ENCODE measurements at places on chromosomes 11 and 22.

GRCh38 chr11:901452-902061 lies 9.1 kb downstream of the CHID1 start:
- DNase-seq: no peak

- no peak for DNase-seq
These were observed 5.9 kb downstream of the ABTB2 start for GRCh38 chr11:34351687-34352469.

DNA sequence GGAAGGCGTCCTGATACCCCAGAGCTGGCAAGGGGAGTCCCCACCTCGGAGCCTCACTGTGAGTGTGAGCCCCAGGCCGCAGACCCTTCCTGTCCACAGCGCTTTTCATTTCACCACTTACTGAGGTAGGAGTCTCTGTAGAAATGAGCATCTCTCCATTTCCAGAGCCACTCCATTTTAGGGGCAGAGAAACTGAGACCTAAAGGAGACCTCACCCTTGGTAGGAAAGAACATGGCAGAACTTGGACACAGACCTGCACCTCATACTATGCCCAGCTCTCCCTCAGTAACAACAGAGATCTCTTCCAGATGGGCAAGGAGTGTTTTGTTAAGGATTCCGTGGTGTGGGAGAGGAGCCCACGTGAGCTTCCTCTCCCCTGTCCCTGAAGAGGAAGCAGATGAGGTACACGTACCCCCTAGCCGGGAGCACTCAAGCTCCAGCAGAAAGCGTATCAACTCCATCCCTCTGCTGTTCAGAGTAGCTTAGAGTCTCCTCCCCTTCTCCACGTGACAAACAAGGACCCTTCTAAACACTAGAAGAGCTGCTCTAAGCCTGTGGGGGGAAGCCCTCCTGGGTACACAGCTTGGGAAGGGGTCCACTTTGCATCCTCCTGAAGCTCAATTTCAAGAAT lies 532 bp upstream of the VSIG2 start:
- DNase-seq: no peak

- no peak for DNase-seq
These were observed 7.0 kb upstream of the FCHSD2 start for GRCh38 chr11:73149105-73149504.

DNA sequence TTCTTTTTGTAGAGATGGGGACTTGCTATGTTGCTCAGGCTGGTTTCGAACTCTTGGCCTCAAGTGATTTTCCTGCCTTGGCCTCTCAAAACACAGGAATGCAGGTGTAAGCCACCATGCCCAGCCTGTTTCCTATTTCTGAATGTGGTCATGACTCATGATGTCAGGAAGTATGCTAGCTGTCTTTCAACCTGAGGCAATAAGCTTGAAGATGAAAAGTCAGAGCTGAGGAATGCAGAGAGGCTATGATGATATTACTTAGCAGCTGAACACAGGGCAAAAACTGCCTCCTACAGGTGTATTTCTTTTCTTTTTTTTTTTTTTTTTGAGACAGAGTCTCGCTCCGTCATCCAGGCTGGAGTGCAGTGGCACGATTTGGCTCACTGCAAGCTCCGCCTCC lies 9.0 kb upstream of the NUCB2 start:
- DNase-seq: peak; percentile 43

- peak; percentile 85 for DNase-seq
These were observed 6.5 kb downstream of the ADORA2A start for GRCh38 chr22:24433828-24434470.

- DNase-seq: no peak
These were observed 18.4 kb downstream of the DEUP1 start for GRCh38 chr11:93348930-93349329.

DNA sequence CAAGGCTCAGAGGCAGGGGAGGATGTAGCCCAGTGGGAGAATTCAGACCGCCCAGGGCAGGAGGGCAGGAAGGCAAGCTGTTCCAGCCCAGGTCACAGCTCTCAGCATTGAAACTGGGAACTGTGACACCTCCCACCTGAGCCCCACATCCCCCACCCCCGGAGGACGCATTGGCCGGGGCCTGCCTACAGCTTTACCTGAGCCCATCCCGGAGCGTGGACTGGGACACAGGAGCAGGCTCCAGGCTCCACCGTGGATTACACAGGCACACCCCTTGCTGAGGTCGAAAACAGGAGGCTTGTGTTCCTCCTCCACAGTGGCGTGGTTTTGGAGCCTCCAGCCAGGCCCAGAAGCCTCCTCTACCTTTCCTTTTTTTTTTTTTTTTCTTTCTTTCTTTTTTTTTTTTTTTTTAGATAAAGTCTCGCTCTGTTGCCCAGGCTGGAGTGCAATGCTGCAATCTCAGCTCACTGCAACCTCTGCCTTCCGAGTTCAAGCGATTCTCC lies 9.1 kb upstream of the PGA3 start:
- DNase-seq: no peak

- DNase-seq: peak; percentile 83
These were observed at the start of gene LIF for GRCh38 chr22:30245985-30246813. Gene LIF, minus strand, starts transcription at chr22:30246759. Its CDS starts 64 bp downstream, at chr22:30246695.

DNA sequence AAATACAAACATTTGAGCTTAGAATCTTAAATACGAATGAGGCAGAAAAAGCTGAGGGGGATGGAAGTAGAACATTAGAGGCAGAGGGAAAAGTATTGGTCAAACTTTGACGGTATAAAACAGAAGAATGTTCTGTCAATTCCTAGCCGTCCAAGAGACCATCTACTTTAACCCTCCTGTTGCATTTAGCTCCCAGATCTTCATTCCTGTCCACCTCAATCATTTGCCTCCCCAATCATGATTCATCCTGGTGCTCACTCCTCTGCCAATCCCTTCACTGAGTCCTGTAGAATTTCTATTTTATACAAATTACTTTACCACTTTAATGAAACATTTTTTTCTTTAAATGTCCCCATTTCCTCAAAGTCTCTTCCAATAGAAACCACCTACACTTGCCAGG lies 28.2 kb downstream of the C2CD3 start:
- no peak for DNase-seq

- DNase-seq: no peak
These were observed 68.4 kb downstream of the GGTLC2 start for GRCh38 chr22:22712666-22713365.

DNA sequence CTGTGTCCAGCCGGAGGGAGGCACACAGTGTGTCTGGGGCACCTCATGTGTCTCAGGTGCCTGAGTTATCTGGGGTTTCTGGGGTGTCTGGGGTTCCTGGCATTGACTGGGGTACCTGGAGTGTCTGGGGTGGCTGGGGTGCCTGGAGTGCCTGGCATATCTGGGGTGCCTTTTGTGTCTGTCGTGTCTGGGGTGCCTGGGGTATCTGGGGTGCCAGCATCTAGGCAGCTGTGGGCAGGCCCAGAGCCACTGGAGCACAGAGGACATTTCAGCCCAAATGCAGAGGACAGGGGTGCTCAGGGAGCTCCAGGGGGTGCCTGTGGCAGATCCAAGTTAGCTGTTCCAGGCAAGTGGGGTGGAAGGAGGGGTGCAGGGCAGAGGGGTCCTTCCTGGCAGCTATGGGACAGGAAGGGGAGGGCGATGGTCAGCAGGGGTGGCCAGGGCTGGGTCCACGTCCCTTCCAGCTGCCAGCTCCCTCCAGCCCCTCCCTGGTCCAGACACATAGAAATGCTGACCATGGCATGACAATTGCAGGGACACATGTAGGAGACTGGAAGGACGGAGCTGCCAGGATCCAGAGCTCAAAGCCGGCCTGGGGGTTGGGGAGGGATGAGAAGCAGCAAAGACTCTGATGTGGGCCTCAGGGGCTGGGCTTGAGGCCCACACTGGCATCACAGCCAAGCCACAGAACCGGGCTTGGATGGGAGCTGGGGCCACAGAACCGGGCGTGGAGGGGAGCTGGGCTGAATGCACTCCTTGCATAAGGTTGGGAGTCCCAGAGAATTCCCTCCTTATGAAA lies 133.0 kb downstream of the BRD1 start:
- no peak for DNase-seq

DNA sequence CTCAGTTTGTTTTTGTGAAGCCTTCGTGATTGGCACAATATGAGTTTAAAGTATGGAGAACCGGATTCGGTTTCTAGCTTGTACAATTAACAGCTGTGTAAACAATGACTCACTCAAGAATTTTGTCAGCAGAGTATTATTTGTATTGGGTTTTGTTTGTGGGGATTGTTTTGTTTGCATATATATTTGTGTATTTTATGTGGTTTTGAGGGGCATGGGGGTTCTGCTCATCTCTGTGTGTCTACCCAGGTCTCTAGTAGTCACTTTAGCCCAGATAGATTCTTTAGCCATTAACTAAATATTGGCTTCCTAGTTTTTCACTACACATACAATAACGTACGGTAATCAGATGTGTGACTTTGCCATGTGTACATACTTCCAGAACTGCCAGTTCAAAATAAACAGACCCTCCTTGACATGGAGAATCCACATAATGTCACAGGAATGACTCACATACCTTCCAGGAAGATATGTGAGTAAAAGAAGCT lies 7.5 kb upstream of the MS4A7 start:
- DNase-seq: no peak

- no peak for DNase-seq
These were observed 1.4 kb downstream of the RSPH14 start for GRCh38 chr22:23140385-23140784.

DNA sequence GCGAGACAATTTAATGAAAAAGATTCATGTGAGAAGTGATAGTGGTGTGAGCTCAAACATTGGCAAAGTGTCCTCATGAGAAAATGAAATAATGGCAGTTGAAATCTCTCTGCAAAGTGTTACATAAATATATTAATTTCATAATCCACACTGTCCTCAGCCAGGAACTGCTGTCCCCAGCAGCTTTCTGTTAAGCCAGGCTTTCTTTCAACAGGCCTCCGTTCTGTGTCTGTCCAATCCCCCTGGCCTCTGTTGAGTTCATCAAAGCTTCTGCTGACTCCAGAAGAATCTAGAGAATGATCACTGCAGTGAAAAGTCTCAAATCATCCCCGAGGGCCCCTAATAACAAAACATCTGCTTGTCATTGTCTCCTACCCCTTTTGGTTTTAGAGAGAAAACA lies 10.0 kb upstream of the ASCC2 start:
- no peak for DNase-seq

- DNase-seq: peak; percentile 50
These were observed 13.6 kb upstream of the LGR4 start for GRCh38 chr11:27485930-27486773.

- no peak for DNase-seq
These were observed 515.0 kb downstream of the NTM start for GRCh38 chr11:131885431-131885830.

- no peak for DNase-seq
These were observed 17.3 kb upstream of the RAPSN start for GRCh38 chr11:47466201-47466600.

DNA sequence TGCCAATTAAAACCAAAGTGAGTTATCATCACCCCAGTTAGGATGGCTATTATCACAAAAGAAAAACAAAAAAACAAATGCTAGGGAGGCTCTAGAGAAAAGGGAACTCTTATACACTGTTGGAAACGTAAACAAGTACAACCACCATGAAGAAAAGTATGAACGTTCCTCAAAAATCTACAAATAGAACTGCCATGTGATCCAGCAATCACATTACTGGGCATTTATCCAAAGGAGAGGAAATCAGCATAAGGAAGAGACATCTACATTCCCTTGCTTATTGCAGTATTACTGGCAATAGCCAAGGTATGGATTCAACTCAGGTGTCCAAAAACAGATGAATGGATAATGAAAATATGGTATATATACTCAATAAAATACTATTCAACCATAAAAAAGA lies 1145.1 kb downstream of the LRRC4C start:
- DNase-seq: no peak

DNA sequence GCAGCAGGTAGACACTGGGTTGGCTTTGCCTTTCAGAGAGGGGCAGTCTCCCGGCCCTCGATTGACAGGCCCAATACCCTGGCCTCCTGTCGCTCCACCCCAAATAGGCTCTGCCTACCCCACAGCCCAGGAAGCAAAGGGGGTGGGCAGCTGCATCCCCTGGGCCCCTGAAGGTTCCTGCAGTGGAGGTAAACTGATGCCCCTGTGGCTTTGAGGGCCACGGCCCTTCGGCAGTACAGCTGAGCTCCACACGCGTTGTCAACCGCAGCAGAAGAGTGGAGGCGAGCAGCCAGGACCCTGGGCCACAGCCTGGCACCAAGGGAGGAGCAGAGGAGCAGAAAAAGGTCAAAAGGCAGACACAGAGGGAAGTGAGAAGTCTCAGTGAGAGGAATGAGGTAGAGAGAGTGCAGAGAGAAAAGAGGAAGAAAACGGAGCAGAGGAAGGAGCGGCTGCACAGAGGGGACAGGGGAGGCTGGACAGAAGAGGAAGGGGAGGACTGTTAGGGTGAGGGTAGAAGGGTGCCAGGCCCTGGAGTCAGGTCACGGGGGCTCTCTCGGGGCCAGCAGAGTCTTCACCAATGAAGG lies 64.0 kb downstream of the SLC22A12 start:
- DNase-seq: no peak

GRCh38 chr11:78630561-78631303 lies 56.1 kb upstream of the NARS2 start:
- no peak for DNase-seq

DNA sequence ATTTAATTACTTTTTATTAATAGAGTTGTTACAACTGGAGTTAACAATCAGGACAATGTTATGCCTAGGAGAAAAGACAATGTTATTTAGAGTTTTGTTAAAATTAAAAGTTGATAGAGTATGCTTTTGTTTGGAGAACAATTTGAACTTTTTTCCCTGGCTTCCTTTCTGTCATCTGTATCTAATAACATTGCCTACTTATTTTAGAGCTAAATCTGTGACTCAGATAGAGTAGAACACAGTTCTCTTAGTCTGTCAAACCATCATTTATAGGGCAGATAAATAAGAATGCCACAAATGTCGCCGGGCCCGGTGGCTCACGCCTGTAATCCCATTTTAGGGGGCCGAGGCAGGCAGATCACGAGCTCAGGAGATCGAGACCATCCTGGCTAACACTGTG lies 28.9 kb upstream of the YAP1 start:
- DNase-seq: no peak

DNA sequence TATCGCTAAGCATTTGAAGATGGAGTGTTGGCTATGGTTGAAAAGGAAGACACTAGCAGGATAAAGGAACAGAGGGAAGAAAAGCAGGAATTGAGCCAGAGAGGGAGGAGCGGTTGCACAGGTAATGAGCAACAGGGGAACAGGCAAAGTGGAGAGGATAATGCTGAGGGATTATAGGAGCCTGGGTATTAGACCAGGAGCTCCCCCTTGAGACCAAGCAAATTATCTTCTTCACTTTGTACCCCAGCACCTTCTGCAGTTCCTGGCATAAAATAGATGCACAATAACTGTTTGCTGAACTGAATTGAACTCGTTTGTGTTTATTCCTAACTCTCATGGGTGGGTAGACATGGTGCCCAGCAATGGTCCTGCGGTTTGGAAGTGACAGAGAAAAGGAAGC lies 54.6 kb upstream of the OR5P2 start:
- no peak for DNase-seq

Data from activated CD4-positive, alpha-beta T cell treated with anti-CD3 and anti-CD28 coated beads, Interleukin-10, Interleukin-2, amounts not matched to agents 100 ng/mL and 50 ng/mL, durations not matched to agents 16 hours and 8 hours (primary cell).